ENCODE measurements at places on chromosomes 3 and 15. TPM values are rescaled to one million over a fixed set of nuclear protein-coding genes. Genes with fewer than 3 reads are reported as not detected.

Gene A4GNT
- total RNA-seq: not detected

Gene GCNT3
- total RNA-seq: 1.7 TPM

Gene SPESP1
- 7.8 TPM for total RNA-seq

Gene PEAK1
- total RNA-seq: 102 TPM

Gene AGBL1
- total RNA-seq: not detected

Gene C2CD4A
- not detected for total RNA-seq

Gene LCTL
- total RNA-seq: 2.6 TPM

Measured in smooth muscle cell of trachea (primary cell).